ENCODE measurements at places on chromosomes 3 and 15.
A peak's percentile ranks its signal among the peaks of the same experiment; 100 is the strongest.

GRCh38 chr3:152915695-152916094 is 80.8 kb downstream of the P2RY1 start:
- no peak for DNase-seq

DNA sequence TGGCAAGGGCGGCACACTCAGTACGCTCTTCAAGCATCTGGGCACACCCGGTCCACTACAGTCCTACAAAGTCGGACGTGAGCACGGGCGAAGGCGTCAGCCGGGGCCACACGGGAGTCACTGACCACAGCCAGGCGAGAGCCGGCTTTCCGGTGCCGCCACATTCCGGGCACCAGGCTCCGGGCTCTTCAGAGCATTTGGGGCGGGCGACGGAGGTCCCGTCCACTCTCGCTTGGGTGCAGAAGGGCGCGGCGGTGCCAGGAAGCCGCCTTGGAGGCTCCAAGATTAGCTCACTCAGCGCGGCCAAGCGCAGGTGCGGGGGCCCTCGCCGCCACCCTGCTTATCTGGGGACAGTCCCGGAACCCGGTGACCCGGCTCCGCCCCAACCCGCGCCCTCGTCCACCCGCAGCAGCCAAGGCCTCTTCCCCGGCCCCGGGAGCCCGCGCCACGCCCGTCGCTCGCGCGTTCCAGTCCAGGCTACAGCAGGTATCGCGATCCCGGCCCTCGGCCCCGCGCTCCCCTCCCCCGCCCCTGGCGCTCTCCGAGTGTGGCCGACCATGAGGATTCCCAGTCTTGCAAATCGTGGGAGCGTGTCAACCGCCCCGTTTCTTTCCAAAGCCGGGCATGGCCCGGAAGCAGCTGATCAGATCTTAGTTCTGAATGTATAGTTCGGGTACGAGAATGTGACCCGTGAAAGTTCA is at the start of gene ADPRH:
Gene ADPRH (plus strand): TSS at position 127 of the 701 bp plus-strand sequence. CDS start 2,678 bp downstream, outside the sequence.
- DNase-seq, result peak; percentile 90

DNA sequence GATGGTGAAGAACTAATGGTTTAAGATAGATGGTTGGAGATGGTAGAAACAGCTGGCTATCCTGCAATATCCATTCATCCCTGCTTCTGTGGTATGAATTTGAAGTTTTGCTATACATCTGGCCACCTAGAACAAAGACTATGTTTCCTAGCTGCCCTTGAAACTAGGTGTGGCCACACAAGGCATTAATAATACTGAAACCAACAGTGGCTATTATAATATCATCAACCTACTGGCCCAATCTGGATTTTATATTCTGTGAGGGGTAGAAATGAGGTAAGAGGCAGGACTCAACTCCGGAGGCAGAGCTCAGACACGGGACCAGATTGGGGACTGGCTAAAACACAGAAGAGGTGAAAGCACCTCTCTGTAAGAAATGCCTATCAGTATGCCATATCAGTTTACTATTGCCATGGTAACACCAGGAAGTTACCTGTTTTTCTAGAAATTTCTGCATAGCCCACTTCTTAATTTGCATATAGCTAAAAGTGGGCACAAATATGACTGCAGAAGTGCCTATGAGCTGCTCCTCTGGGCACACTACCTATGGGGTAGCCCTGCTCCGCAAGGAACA is 8.4 kb downstream of the IFT80 start:
- no peak for DNase-seq

DNA sequence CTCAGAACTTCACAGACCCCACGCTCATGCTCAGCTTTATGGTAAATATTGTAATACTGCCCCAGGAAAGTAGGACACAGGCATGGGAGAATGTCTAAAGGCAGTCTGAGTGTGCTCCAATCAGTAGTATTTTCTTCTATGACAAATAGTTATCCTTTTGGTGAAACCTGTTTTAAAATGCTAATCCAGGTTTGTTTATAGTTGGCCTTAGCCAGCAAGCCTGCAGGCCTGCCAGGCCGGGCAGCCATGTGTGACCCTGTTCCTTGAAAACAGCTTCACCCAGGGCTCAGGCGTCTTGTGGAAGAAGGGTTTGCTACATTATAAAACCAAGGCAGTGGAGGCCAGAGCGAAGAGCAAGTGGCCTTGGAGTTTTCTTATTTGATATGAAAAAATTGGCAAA is 104.7 kb downstream of the SEMA6D start:
- no peak for DNase-seq

DNA sequence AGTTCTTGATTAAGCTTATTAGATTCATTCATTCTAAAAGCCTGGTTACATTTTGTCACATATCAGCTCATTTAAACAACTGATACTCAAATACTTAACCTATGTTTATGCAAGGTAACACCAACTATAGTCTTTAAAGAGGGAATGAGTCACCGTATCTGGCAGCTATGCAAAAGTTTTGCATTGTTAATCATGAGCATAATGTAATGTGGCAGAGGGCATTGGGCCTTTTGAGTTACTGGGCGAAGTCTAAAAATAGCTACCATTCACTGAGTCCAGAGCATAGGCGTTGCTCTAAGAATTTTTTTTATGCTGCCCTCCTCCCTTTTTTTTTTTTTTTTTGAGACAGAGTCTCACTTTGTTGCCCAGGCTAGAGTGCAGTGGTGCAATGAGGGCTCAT is 277.7 kb upstream of the ZNF717 start:
- no peak for DNase-seq

- DNase-seq, result no peak
Measured at GRCh38 chr3:66068255-66068654, 29.5 kb upstream of the MAGI1 start.

DNA sequence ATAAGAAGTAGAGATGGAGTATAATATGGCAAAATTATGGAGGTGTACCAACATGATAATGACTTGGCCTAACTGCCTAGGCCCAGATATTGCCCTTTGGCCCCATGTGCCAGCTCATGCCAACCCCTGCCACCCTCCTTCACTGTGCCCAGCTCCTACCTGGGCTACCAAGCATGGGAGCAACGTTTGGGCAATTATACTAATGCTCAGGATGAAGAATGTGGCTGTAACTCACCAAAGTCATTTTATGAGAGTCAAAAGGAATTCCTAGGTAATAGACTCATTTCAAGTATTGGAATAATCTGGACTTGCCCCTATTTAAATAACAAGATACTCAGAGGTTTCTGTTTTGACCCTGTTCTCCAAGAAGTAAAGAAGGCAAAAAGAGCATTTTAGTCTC is 240.2 kb upstream of the IL12A start:
- DNase-seq, result no peak

DNA sequence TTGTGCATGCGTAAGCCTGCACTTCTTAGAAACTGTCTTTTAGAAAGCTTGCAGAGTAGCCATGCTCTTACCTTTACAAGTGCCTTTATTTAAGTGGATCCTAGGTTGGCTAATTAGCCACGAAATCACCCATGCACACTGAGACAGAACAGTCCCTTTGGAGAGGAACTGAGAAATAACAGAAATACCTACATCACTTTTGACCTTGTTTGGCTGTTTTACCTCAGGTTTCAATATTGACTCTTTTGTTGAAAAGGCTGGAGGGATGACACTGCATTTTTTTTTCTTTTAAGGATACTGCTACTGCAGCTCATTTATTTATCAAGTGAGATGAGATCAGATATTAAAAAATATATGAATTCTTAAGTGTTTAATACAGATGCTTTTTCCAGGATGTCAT is 155.6 kb upstream of the GOLIM4 start:
- DNase-seq, result no peak

GRCh38 chr3:27360113-27361078 is 8.8 kb downstream of the NEK10 start:
- DNase-seq, result peak; percentile 84

- DNase-seq, result no peak
Measured at GRCh38 chr3:184005941-184006507, 11.7 kb downstream of the ABCC5 start.

DNA sequence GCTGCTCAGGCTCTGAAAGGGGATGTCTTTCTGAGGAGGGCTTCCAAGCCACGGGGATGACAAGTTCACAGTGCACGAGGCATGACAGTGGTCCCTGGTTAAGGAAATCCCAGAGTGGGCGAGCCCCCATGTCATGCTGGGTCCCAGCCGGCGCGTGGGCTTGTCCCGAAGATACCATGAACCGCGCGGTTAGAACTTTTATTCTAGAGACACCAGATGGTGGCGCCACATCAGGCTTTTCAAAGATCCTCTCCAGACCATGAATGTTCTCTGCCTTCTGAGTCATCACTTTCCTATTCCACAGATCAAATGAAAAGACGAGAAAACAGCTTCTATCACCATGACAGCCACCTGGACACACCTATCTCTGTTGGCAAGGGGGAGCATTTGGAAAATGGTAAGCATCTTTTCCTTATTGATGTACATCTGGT is 227.8 kb upstream of the LYSMD4 start:
- peak; percentile 12 for DNase-seq

GRCh38 chr3:96860882-96861281 is 46.5 kb downstream of the EPHA6 start:
- DNase-seq, result no peak

- DNase-seq, result no peak
Measured at GRCh38 chr15:93024716-93025624, 64.0 kb downstream of the RGMA start.

DNA sequence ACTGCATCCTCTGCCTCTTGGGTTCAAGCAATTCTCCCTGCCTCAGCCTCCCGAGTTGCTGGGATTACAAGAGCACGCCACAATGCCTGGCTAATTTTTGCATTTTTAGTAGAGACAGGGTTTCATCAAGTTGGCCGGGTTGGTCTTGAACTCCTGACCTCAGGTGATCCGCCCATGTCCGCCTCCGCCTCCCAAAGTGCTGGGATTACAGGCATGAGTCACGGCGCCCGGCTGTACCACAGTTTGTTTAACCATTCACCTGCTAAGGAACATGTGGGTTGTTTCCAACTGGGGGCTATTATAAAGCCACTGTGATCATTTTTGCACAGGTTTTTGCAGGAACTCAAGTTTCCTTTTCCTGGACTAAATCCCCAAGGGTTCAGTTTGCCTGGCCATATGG is 123.2 kb upstream of the RAP2B start:
- DNase-seq, result no peak

DNA sequence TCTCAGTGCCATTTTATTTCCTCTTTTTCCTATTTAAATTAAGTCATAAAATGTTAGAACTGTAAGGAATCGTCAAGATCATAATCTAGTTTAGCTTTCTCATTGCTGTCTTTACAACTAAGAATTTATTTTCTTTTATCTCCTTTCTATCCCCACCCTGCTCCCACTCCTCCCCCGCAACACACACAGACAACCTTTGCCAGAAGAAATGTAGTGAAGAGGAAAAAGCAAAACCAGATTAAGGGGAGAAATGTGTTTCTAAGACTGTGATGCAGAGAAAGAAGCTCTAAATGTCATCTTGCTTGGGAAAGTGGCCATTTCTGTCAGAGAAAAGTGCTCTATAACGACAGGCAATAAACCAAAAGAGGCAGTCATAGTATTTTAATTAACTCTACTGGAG is 78.3 kb upstream of the MLF1 start:
- no peak for DNase-seq

DNA sequence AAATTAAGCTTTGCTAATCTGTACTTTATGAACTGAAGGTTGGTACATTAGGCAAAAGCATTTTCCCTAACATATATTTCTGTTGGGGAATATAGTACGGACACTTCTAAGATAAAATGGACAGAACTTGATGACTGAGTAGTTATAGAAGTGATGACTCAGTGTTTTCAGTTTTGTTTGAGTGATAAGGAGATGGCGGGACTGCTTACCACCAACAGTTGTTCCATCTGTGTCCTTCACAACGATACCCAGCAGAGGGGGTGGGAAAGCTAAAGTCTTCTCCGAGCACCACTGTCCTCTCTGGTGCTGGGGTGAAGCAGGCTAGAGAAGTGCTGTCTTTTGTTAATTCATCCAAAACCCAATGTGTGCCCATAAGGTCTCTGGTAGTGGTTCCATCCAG is 195.8 kb downstream of the CD47 start:
- DNase-seq, result no peak

DNA sequence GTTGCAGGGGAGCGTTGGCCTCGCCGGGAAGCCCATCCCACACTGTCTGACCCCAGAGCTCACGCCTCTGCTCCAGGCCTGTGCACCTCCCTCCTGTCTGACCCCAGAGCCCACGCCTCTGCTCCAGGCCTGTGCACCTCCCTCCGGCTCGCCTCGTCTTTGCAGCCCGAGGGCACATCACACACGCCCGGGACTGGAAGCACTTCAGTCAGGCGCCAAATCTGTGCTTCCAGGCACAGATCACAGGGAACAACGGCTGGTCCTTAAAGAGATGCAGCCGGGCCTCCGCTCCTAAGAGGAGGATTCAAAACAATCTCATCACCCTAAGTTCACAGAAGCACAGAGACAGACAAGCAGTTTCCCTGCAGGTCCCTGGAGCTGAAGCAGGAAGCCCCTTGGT is 103.0 kb upstream of the RPL32 start:
- DNase-seq, result no peak

DNA sequence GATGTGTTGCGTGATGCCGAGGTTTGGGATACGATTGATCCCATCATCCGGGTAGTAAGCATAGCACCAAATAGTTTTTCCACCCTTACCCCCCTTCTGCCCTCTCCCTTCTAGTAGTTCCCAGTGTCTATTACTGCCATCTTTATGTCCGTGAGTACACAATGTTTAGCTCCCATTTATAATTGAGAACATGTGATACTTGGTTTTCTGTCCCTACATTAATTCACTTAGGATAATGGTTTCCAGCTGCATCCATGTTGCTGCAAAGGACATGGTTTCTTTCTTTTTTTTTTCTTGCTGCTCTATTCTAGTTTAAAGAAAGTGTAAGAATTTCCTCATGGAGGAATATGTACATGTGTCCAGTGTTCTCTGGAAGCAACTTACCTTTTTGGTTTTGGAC is 51.8 kb downstream of the NSUN3 start:
- no peak for DNase-seq

- DNase-seq, result no peak
Measured at GRCh38 chr3:42705962-42706585, 3.5 kb upstream of the HHATL start.

DNA sequence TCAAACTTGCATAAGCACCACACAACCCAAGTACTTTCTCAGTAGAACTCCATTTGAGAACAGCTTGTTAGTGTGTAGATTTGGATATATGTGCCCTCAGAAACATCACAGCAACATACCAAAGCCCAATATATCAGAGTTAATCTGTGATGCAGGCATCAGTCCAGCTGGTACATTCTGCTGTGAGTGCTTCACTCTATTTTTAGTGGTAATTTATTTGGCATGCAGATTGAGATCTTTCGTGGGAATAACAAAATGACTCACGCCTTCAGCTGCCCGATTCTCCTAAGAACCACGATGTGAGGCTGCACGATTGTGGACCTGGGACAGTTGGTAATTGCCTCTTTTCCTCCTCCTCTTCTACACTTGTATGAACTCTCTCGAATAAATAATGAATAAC is 730.7 kb downstream of the SQOR start:
- no peak for DNase-seq

- DNase-seq, result no peak
Measured at GRCh38 chr3:169891886-169892285, 19.5 kb upstream of the SAMD7 start.
